Fibroblast of skin of abdomen (primary cell): ENCODE measurements at places on chromosomes 5 and 9.

- no peak for DNase-seq
These were observed 38.0 kb downstream of the VAV2 start for GRCh38 chr9:133953976-133954709.

DNA sequence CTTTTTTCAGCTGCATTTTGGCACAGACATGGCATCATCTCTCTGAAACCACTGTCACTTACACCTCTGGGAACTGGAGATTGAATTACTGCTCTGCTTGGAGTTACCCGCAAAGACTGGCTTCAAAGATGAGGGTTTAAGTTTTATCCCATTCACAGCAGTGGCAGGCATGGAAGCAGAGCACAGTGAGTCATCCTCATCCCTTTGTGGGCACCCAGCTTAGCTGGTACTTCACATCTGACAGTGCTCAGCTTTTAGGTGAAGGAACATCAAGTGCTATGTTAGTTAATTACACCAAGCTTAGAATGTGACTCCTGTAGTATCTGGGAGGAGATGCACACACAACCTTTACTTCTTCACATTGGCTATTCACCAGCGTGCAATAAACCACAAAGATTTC is 24.8 kb upstream of the ALDH1A1 start:
- no peak for DNase-seq

DNA sequence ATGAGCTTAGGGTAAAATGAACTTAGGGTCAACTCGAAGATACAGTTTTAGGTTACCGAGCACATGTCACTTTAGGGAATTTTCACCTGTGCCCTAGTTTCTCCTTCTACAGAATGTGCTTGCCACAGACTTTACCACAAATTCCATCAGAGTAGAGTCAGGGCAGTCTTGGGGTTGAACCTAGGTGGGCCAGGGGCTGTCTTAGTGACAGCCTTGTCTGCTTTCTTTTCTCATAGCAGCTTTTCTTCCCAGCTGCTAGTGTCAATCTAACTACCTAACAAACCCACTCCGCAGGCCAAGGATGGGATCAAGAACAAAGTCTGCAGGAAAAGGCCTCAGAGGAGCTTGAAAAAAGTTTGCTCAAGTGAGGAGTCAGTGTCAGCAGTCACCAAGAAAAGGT is 458.1 kb upstream of the CDH18 start:
- no peak for DNase-seq

- DNase-seq: no peak
These were observed 30.8 kb upstream of the SARDH start for GRCh38 chr9:133768859-133769510.

DNA sequence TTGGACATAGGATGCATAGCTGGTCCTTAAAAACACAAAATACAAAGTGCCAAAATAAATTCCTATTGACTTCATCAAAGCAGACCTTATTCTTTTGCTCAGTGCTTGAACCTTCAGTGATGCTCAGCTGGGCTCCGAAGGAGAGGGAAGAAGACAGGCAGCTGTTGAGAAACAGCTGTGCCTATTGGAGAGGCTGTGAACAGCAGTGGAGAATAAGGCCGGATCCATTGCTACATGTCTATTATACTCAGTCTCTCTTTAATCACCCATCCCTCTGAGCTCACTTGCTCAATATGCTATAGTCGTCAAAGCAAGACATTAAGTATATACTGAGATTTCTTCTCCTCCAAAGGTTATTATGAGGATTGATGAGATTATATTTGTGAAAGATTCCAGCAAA is 174.4 kb downstream of the CHSY3 start:
- DNase-seq: no peak

- no peak for DNase-seq
These were observed 117.9 kb downstream of the GOLPH3 start for GRCh38 chr5:32055891-32056866.

DNA sequence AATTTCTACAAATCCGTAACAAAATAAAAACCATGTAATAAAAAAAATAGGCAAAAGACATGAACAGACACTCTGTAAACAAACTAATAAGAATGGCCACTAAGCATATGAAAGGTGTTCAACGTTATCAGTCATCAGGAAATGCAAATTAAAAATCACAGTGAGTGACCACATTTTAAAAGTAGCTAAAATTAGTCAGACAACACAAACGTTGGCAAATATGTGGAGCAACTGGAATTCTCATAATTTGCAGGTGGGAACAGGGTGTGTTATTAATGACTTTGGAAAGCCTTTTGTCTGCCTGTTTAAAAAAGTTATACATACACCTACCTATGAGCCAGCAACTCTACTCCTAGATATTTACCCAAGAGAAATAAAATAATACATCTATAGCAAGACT is 164.4 kb downstream of the RMI1 start:
- no peak for DNase-seq

- DNase-seq: peak; percentile 48
These were observed 556.0 kb downstream of the EBF1 start for GRCh38 chr5:158543539-158544387.

DNA sequence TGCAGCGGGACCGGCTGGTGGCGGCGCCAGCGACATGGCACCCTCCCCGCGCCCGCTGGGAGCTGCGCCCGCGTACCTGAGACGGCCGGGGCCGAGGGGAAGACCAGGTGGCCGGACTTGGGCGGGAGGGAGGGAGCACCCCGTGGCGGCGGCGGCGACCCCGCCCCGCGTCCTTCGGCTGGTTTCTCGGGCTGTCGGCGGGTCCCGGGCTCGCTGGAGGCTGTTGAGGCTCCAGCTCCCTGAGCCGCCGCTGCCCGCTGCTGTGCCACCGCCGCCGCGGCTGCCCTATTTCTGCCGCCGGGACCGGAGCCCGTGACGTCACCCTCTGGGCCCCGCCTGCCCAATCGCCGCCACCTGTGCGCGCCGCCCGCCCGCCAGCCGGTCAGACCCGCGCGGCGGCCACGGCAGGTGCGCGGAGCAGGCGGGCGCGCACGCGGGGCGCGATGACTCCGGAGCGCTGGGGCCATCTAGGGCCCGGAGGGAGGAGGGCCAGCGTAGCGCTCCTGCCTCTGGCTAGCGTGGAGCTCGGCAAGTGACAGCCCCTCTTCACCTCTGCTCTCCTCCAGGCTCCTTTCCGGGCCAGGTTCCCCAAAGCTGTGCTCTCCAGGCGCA is at the start of gene FSTL4:
Gene FSTL4 (minus strand): TSS at position 293 of the 612 bp plus-strand sequence.
- no peak for DNase-seq

- no peak for DNase-seq
These were observed 27.1 kb upstream of the CTXN3 start for GRCh38 chr5:127621601-127622325.

GRCh38 chr9:26606756-26607155 is 285.8 kb downstream of the CAAP1 start:
- DNase-seq: no peak

DNA sequence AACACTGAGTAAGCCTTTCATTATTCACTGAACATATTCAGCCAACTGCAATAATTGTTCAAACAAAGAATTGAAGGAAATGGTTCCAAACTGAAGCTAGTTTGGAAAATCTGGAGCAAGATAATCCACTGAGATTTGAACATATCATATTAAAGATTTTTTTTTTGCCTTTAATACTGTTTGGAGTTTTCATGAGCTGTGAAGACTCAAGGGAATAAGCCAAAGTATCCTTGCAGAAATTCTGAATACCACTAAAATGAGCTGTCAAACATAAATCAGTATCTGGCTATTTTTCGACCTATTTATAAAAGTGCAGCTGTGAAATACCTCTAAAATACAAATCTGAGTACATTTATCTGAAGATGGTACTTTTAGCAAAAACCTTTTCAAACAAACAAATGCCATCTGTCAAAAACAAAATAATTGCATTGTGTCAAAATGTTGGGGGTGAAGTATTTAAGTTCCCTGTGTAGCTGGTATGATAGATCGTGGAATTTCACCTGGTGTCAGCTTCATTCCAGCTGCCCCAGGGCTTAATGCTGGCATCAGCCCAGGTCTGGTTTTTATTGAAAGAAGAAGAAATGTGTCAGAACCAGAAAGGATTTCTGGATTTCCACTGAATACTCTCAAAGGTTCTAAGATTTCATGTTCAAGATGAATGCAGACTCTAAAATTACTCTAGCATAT is 149.0 kb upstream of the GRAMD2B start:
- peak; percentile 39 for DNase-seq

- DNase-seq: no peak
These were observed 93.1 kb downstream of the STK32A start for GRCh38 chr5:147327905-147328304.

DNA sequence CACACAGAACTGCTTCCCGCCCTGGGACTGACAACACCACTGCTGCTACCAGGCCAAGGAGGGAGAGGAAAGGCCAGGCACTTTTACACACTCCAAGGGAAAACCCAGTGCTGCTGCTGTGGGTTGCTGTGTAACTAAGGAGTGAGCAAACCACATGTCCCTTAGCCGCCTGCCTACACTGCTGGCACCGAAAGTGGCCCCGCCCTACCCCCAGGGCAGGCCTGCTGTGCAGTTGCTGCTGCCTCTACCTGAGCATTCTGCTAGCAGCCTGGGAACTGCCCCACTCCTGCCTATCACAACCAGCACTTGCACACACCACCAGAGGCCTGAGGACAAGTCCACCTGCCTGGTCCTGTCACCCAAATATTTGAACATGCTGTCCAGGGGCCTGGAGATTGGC is 740.9 kb downstream of the DTWD2 start:
- no peak for DNase-seq

GRCh38 chr5:167511-167910 is 23.8 kb upstream of the LRRC14B start:
- DNase-seq: no peak

DNA sequence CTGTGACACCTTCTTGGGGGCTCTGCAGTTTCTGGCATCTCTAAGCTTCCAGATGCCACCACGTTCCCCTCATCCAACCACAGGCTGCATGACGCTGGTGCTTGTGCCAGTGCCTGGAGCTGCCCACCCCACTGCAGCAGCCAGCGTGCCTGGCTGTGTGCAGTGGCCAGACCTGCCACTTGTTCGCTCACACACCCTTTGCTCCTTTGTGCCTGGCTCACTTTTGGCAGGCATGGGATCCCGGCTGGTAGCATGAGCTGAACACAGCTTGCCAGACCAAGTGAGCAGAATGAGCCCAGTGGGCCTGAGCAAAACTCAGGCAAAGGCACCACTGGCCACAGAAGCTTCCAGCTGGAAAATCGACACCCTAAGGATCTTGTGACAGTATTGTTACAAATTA is 562.9 kb upstream of the ACO1 start:
- no peak for DNase-seq

DNA sequence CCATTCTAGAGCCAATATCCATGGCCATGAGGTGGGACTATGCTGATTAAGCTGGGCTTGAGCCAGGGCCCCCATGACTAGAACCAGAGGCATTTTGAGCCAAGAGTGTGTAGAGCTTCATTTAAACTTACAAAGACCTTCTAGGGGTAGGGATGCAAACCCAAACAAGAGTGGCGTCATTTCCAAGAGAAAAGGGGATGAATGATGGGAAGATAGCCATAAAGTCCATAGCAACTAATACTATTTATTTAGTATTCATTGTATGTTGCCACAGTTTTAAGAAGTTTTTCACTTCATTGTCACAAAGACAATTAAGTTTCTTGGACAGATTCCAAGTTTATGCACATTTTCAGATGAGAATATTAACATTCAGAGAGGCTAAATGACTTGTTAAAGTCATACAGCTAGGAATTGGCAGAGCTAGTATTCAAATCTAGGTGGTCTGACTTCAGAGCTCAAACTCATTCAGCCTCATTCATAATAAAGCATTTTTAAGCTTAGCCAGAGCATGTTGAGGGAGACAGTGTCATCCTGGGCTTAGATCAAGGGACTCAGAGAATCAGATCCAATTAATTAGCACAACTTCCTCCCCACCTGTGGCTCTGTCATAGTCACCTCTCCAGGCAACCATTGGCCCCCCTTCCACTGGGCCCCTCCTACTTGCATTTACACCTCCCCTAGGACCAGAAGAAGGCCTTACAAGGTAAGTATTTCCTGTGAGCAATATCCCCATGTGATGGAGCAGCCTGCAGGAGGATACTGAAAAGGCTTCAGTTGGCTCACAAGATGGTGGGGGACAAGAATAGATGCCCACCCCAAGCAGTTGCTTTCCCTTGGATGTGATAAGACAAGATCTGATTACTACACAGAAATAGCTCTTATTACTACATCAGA is 95.0 kb upstream of the PCSK1 start:
- DNase-seq: no peak

- peak; percentile 16 for DNase-seq
These were observed 129.7 kb downstream of the RAPGEF6 start for GRCh38 chr5:131505237-131505908.

GRCh38 chr5:57317341-57317740 is 143.5 kb downstream of the GPBP1 start:
- DNase-seq: no peak

DNA sequence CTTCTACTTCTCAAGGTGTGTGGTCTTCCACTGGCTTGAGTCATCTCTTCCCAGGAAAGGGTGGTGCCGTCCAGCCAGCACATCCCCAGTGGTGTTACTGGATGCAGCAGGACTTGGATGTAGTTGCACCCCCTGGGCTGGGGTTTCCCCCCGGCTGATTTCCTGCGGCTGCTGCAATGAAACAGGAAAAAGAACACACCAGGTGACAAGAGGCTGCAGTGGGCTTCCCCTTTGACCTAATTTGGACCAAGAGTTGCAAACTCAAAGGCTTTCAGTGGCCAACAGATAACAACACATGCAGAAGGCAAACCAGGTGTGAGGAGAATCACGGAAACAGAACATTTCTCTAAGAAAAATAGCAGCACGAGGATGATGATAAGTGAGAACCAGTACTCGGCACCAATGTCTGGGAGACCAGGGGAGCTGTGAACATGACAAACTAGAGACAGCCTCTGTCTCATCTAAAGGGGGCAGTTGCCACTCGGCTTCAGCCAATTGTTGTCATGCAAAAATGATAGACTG is 83.7 kb downstream of the PDE6A start:
- DNase-seq: peak; percentile 18

DNA sequence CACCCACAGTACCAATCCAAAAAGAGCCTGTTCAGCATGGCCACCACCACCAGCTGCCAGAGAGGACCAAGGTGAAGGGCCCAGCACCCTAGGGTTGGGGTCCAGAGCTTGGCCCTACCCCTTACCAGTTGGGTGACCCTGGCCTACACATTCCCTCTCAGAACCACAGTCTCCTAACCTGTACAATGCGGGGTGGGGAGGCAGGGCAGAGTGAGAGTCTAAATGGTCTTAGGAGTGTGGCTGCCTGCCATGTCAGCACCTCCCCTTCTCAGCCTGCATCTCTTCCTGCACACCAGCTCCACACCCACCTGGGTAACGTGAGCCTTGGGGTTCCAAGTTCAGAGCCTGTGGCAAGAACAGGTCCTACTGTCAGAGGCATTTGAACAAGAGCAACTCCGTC is 92.2 kb downstream of the C5orf15 start:
- DNase-seq: no peak

GRCh38 chr5:139882961-139883539 is 87.4 kb downstream of the PSD2 start:
- DNase-seq: no peak

DNA sequence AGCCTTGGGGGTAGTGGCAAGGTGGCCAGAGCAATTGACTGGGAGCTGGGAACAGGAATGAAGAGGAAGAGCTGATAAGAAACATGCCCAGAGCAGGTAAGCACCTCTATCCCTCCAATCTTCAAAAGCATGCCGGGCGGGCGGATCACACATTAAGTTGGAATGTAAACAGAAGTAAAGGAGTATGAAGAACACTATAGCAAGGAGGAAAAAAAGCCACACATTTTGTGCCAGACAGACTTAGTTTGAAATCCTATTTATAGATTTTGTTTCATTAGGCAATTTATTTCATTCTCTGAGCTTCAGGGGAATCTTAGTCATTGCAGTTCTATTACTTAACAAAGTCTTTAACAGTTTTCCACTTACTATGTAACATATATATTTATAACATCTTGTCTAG is 173.9 kb upstream of the TNC start:
- DNase-seq: peak; percentile 49
